ENCODE measurements at places on chromosomes 3 and 15.
A peak's percentile ranks its signal among the peaks of the same experiment; 100 is the strongest.

DNA sequence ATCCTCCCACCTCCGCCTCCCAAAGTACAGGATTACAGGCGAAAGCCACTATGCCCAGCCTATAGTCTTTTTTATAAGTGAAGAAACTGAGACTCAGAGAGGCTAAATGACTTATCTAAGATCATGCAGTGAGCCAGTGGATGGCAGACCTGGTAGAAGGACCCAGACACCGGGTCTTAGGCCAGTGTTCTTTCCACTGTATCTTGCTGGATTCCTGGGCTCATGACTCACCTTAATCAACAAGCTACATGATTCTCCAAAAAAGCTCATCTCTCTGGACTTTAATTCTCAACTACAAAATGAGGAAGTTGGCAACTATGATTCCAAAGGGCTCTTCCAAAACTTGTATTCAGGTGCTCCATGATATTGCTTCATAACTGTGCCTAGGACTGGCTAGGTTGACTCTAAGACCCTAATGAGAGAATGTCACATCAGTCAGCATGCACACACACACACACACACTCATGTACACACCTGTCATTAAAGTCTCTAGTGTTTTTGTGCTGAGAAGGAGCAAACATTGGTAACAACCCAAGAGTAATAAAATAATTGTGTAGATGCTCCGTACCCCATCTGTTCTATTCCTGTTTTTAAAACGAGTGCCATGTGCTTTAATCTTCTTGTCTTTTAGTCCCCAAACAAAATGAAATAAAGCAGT lies 89.7 kb upstream of the SLC4A7 start:
- no peak for DNase-seq

GRCh38 chr3:174358252-174358651 lies 500.9 kb upstream of the NAALADL2 start:
- DNase-seq, result no peak

- no peak for DNase-seq
Measured at GRCh38 chr3:71109241-71109976, 474.1 kb downstream of the FOXP1 start.

DNA sequence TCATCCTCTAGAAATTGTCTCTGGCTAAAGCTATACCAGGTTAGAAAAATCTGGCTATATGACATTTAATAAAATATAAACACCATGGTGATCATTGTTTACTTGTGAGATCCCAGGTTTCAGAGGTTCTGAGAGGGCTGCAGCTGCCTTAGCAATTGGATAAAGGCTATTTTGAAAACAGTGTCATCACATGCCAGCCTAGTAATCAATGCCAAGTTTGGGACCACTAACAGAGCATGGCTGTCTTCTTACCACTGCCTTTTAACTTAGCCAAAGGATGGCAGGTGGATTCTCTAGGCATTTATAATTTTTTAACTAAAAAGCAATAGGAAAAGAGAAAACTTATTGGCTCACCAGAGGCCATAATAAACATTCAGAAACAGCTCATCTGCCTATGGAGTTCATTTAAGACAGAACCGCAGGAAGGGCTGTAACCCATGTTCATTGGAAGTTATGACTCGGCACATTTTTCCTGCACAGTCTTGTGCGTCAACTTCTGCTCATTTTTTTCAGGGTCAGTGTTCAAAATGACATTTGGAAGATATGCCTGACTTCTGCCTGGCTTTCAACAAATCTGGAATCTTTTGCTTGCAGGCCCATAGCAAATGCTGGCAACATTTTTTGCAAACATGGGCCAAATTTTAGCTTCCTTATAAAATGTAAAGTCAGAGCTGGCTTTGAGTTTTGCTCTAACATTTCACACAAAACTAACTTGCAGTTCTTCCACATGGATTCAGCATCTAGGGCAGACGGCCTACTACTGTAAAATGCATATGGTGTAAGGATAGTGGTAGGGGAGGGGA lies 476.0 kb upstream of the TBL1XR1 start:
- no peak for DNase-seq

- no peak for DNase-seq
Measured at GRCh38 chr3:123367467-123368154, 81.3 kb downstream of the ADCY5 start.

DNA sequence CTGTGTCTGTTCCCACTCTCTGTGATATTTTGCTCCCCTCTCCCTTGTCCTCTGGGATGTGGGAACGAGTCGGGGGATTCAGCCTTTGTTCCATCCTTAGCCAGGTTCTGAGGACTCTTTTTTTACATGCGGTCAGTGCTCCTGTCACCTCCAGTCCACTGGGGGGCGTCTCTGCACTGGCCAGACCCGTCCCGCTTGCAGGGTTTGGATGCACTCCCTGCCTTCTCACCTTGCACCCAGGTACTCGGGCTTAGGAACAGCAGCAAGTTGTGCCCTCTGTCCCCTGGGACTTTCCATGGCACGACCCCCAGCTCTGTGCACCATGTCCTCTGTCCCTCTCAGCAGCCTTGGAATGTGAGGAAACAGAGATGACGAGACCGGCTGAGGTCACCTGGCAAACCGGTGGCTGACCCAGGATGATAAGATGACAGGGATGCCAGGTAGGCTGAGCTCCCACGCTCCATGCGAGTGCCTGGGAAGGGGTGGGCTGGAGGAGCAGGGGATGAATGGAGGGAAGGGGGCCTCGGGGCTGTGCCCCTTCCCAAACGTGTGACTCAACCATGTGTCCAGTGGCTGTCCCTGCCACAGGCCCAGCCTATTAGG lies 27.3 kb upstream of the FGD5 start:
- peak; percentile 13 for DNase-seq

- DNase-seq, result no peak
Measured at GRCh38 chr15:91216000-91216399, 115.9 kb downstream of the SV2B start.

All from NCI-H1092 (cell line).